Activated CD4-positive, alpha-beta T cell treated with anti-CD3 and anti-CD28 coated beads, Interleukin-10, Interleukin-2, amounts not matched to agents 100 ng/mL and 50 ng/mL, durations not matched to agents 16 hours and 8 hours (primary cell): ENCODE measurements at places on chromosomes 12 and 14.

GRCh38 chr14:68284333-68284732, 464.8 kb downstream of the RAD51B start:
- DNase-seq: no peak

DNA sequence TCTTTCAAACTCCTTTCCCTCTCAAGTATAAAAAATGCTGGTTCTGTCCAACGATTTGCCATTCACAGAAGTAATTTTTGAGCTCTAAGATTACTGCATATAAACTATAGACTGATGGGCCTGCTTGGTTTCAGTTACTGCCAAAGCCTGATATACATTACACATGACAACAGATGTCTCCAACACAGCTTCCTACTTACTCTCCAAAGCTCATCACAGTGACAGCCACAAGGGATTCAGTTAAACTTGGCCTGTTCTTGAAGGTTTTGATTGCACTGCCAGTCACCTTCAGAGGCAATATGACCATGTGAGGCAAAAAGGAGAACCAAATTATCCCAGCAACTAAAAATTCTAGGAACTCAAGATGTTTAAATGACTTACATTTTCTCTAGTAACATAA, 30.1 kb downstream of the STXBP6 start:
- DNase-seq: no peak

DNA sequence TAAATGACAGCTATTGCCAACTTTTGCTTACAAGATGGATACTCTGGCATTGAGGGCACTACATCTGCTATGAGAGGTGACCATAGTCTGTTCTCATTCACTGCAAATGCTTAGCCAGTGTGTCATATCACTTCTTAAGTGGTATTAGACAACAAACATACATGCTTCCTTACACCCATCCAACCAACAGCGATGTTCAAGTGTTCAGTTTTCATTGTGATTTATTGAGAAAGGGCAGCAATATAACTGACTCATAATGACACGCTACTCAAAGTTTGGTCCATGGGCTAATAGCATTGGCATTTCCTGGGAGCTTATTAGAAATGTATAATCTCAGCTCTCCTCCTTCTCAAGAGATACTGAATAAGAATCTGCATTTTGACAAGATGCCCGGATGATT, 181.7 kb downstream of the NPAS3 start:
- no peak for DNase-seq

DNA sequence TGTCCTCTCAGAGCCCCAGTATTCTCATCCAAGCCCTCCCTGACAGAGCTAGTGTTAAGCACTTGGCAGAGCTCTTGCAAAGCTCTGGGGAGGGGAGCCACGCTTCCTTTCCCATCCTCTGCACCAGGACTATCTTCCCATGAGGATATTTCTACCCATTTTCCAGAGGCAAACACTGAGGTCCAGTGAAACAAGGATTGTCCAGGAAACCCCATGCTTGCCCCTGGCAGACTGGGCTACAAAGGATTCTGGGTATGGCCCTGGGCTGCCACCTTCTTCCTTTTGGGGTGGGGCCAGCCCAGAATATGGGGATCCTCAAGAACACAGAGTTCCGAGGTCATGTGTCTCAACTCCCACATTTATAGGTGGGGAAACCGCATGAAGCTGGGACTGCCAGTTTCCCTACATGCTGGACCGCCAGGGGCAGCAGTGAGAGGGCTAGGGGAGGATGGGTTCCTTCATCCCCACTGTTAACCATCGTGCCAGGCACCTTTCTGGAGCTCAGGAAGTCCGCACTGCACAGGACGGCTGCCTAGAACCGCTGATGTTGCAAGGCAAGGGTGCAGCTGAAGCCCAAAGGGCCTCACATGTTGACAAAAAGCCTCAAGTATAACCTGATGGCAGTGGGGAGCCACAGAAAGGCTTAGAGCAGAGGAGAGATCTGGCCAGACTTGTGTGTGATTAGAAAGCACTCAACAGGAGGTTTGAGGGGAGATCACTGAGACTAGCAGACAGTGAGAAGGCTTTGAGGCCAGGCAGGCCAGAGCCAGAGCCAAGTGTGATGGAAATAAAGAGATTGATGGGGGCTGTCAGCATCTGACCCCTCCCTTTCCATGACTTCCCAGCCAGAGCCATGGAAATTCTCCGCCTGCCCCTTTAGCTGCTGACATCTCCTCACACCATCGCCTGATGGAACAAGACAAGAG, 5.5 kb upstream of the CCDC85C start:
- peak; percentile 14 for DNase-seq

- peak; percentile 66 for DNase-seq
Measured at GRCh38 chr12:111313833-111314259, 55.0 kb downstream of the PHETA1 start.

DNA sequence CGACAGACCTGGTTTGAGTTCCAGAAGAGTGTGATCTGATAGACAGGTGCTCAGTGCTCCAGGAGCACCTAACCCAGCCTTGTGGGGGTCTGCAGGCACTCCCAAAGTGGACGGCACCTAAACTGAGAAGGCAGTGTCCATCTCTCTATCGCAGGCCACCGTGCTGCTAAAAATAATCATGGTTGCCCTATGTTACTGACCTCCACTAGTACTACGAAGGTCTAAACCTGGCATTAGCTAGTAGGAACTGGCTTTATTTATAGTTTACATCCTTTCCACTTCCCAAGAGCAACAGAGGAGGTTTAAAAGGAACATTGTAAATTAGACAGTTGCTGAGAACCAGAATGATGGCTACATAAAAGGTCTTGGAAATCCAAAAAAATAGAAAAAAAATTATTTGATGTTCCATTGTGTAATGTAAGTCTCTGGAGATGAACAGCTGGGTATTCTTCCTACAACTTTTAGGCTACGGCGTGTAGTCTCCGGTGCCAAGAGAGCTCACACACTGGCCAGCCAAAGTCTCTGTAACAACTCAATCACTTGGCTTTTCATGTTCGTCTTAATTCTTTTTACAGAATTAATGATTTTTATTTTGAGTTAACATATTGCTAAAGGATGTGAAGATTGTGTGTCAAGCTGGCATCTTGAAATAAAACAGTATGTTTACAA, 27.3 kb downstream of the PPFIBP1 start:
- DNase-seq: no peak
